ENCODE measurements at places on chromosomes 5 and 9.

GRCh38 chr9:114370968-114371320, 16.8 kb downstream of the AKNA start:
- no peak for DNase-seq

- DNase-seq = no peak
Observed at GRCh38 chr9:36794461-36794860, 221.8 kb downstream of the MELK start.

DNA sequence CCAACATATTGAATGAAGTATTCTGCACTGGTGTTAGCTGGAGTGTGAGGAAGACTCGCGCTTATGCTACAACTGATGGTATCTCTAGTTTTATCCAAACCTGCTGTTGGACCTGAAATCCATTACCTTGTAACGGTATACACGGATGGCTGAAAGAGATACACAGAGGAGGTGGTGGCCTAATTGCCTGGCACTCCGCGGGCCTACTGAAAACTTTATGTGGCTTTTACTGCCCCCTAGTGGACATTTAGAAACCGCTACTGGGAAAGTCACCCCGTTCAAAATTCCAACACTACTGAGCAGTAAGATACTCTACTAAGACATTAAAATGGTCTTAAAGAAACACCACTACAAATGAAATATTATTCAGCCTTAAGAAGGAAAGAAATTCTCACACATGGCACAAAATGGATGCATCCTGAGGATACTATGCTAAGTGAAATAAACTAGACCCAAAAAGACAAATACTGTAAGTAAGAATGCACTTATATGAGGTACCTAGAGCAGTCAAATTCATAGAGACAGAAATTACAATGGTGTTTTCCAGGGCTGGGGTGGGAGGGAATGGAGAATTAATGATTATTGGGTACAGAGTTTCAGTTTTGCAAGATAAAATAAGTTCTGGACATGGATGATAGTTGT, 100.4 kb downstream of the TTLL11 start:
- peak; percentile 64 for DNase-seq

DNA sequence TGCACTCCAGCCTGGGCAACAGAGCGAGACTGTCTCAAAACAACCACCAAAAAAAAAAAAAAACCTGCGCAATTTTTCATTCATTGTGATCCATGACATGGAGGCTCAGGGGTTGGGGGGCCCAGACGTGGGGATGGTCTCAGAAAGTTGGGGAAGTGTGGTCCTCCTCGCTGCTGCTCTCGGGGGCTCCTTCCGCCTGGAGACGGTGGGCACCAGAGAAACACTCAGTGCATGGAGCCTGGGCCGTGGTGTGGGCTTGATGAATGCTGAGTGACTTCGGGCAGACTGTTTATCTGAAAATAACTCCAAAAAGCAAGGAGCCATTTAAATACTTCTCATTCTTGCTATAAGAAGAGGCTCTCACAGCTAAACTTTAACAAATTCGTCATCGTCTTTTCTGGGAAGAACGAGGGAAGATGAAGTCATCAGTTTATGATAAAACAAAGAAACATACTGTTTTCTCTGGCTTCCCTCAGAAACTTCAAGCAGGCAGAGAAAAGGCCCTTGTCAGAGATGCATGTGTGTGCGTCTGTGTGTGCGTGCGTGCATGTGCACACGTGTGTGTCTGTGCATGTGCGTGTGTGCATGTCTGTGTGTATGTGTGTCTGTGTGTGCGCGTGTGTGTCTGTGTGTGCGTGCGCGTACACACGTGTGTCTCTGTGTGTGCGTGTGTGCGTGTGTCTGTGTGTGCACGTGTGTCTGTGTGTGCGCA, 35.0 kb downstream of the RASGEF1C start:
- DNase-seq = no peak

DNA sequence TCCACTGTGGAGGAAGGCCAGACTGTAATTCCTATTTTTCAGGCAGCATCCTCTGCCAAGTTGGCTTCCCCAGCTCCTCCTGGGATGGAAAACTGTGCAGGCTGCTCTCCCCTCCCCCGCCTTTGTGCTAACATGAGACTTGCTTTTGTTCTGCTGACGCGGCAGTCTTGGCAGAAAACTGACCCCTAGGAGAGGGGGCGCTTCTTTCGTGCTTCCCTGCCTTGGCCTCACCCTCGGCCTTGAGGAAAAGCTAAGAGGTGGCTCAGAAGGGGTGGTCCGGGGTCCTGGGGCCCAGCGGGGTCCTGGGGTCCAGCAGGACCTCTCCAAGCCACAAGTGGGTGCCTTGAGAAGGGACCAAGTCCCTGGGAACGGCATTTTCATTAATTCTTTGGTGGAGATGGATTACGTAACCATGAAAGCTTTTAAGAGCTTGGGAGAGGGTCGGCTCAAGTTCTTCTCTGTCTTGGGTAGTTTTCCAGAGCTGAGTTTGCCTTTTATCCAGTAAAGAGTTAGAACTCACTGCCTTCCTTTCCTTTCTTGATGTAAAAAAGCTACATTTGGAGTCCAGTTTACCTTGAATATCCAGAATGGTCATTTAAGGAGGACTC, 51.0 kb downstream of the SH3PXD2B start:
- DNase-seq = peak; percentile 77

- no peak for DNase-seq
Observed at GRCh38 chr9:96449523-96449844, 485 bp upstream of the HABP4 start.

- DNase-seq = no peak
Observed at GRCh38 chr5:87074934-87075541, 192.6 kb upstream of the RASA1 start.

DNA sequence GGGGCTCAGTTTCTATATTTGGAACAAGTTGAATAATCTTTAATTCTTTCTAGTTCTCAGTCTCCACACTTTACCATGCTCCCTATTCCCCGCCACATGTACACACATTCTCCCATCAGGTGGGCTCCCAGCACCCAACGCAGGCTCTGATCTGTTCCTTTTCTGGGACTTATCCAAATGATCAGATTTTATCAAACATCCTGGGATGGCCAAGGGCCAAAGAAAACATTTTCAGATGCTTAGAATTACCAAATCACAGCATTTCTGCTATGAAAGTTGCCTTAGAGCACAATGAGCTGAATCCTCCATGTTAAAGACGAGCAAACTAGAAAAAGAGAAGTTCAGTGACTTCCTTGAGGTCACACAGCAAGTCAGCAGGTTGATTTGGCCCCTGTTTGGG, 153.4 kb downstream of the SEC61B start:
- no peak for DNase-seq

DNA sequence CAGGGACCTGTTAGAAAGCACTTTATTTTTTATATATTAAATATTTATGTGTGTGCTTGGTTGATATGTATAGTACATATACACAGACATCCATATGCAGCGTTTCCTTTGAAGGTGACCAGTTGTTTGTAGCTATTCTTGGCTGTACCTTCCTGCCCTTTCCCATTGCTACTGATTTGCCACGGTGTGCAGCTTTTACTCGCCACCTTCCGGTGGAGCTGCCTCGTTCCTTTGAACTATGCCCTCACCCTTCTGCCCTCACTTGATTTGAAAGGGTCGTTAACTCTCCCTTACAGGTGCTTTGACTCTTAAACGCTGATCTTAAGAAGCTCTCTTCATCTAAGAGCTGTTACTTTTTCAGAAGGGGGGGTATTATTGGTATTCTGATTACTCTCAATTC, 20.5 kb downstream of the RGMB start:
- DNase-seq = no peak
